ENCODE measurements at places on chromosomes 7 and 10. TPM values are rescaled to one million over a fixed set of nuclear protein-coding genes. Genes with fewer than 3 reads are reported as not detected.

- no peaks in the 10 kb centered on the region for H3K36me3 ChIP-seq
- peaks cover 3% of the 10 kb centered on the region for H3K4me1 ChIP-seq
- no peak overlapping the region for H3K4me3 ChIP-seq
- no peak overlapping the region for H3K27ac ChIP-seq
Measured at GRCh38 chr10:93752761-93753160, 5.0 kb upstream of the LGI1 start.

- no peak overlapping the region for H3K4me3 ChIP-seq
- H3K27ac ChIP-seq: no peak overlapping the region
- no peaks in the 10 kb centered on the region for H3K27me3 ChIP-seq
- no peaks in the 10 kb centered on the region for H3K36me3 ChIP-seq
- ATAC-seq: peak; percentile 82
Measured at GRCh38 chr7:121447243-121447910, 51.3 kb upstream of the FAM3C start.

DNA sequence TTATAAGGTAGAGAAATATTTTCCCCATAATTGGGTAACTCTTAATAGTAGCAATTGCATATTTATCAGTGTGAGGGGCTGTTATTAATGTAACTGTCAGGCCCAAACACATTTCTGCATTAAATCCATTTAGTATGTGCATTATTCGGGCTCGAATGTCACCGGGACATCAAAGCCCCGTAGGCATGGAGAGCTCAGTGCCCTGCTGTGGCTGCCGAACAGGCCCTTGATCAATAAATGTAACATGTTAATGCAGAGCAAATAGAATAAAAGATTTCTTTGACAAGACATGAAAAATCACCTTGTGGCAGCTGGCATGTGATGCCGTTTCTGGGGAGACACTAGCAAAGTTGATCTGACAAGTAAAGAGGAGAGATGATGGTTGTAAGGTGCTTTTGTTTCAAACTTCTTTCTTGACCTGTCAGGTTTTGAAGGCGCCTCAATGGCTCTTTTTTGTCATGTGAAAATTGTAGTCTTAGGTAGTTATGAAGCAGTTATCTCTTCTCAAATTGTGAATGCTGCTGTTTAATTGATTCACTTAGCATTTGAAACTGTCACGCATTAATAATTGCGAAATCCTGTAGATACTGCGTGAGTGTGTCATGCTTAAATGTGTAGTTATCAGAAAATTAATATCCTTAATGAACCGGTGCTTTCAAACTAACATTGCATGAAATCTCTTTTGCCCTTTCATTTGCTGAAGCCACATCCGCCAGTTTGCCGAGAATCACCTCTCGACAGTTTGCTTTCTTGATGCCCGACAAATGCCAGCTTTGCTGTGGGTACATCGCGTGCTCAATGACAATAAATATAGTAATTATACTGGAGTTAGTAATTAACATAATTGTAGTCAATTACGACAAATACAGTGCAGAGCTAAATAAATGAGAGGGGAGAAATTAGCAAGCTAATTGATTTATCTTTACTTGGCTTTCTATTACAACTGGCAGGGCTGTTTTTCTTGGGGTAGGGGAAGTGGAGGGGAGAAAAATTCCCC lies 19.5 kb downstream of the LRMDA start:
- ATAC-seq: no peak
- no peaks in the 10 kb centered on the region for H3K27me3 ChIP-seq
- no peak overlapping the region for H3K27ac ChIP-seq
- H3K4me1 ChIP-seq: no peaks in the 10 kb centered on the region
- H3K36me3 ChIP-seq: peaks cover 17% of the 10 kb centered on the region

- H3K4me1 ChIP-seq: no peaks in the 10 kb centered on the region
- no peak for ATAC-seq
- no peaks in the 10 kb centered on the region for H3K27me3 ChIP-seq
Measured at GRCh38 chr10:2972216-2972615, 95.1 kb upstream of the PFKP start.

- H3K36me3 ChIP-seq: no peaks in the 10 kb centered on the region
- ATAC-seq: no peak
- H3K27me3 ChIP-seq: no peaks in the 10 kb centered on the region
- no peak overlapping the region for H3K27ac ChIP-seq
- H3K4me1 ChIP-seq: peaks cover 55% of the 10 kb centered on the region
Measured at GRCh38 chr7:37287131-37287855, 161.4 kb downstream of the ELMO1 start.

DNA sequence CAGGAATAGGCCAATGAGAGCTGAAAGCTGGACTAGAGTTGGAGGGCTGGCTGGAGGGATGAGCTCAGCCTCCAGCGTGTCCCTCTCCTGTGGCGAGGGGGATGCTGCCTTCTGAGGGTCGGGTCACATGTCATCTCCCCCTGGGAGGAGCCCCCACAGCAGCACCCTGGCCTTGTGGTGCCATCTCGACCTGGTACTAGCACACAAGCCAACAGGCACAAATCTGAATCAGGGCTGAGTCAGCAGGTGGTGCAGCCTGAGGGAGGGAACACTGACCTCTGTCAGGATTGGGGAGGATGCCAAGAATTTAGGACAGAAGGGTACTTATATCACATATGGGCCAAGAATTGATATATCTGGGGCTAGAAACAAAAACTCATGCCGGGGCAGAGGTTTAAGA lies 280.4 kb downstream of the CELF2 start:
- H3K4me3 ChIP-seq: no peak overlapping the region
- H3K36me3 ChIP-seq: peaks cover 91% of the 10 kb centered on the region
- H3K27ac ChIP-seq: no peak overlapping the region
- H3K27me3 ChIP-seq: no peaks in the 10 kb centered on the region
- H3K4me1 ChIP-seq: no peaks in the 10 kb centered on the region

DNA sequence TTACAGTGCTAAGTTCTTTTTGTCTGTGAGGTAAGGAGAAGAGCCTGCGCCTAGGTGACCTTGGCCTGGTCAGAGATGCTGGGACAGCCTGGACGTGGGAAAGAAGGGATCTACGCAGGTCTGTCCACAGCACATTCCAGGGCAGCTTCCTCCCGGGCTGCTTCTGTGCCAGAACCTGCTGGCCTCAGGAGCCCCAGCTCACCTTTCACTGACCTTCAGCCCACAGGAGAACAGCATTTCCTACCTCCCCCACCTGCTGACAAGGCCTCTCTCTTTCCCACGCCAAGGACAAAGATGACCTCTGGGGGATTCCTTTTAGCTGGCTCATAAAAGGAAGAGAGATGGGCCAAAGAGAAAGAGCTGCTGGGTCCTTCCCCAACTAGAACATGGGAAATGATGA lies 260.6 kb downstream of the KCNMA1 start:
- H3K4me1 ChIP-seq: peaks cover 8% of the 10 kb centered on the region
- ATAC-seq: peak; percentile 31
- H3K4me3 ChIP-seq: no peak overlapping the region
- H3K36me3 ChIP-seq: no peaks in the 10 kb centered on the region

- H3K4me1 ChIP-seq: peaks cover 14% of the 10 kb centered on the region
- H3K36me3 ChIP-seq: no peaks in the 10 kb centered on the region
- H3K4me3 ChIP-seq: no peak overlapping the region
- no peak for ATAC-seq
- H3K27ac ChIP-seq: no peak overlapping the region
- H3K27me3 ChIP-seq: no peaks in the 10 kb centered on the region
Measured at GRCh38 chr7:18125476-18125875, 97.8 kb upstream of the PRPS1L1 start.

GRCh38 chr10:44295644-44296241 lies 89.2 kb downstream of the CXCL12 start:
- H3K27ac ChIP-seq: no peak overlapping the region
- H3K4me1 ChIP-seq: peaks cover 4% of the 10 kb centered on the region
- no peak for ATAC-seq
- H3K36me3 ChIP-seq: no peaks in the 10 kb centered on the region
- peaks cover 12% of the 10 kb centered on the region for H3K27me3 ChIP-seq

DNA sequence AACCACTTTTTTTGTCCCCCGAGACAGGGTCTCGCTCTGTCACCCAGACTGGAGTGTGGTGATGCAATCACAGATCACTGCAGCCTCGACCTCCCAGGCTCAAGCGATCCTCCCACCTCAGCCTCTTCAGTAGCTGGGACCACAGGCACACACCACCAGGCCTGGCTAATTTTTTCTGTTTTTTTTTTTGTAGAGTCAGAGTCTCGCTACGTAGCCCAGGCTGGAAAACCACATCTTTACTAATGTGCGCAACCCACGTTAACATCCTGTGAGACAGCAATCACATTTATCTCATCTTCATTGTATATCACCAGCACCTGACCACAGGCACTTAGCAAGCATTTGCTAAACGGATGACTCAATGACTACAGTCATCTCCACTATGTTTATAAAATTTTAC lies 77.8 kb upstream of the ATP6V0A4 start:
- no peaks in the 10 kb centered on the region for H3K4me1 ChIP-seq
- no peak overlapping the region for H3K27ac ChIP-seq
- no peaks in the 10 kb centered on the region for H3K27me3 ChIP-seq
- no peak overlapping the region for H3K4me3 ChIP-seq

- ATAC-seq: no peak
- no peaks in the 10 kb centered on the region for H3K27me3 ChIP-seq
- no peak overlapping the region for H3K27ac ChIP-seq
- no peak overlapping the region for H3K4me3 ChIP-seq
Measured at GRCh38 chr10:33709008-33709753, 374.7 kb upstream of the NRP1 start.

- no peak overlapping the region for H3K27ac ChIP-seq
- H3K4me1 ChIP-seq: no peaks in the 10 kb centered on the region
- peak; percentile 65 for ATAC-seq
Measured at GRCh38 chr7:73865738-73866445, 4.9 kb downstream of the TMEM270 start.

DNA sequence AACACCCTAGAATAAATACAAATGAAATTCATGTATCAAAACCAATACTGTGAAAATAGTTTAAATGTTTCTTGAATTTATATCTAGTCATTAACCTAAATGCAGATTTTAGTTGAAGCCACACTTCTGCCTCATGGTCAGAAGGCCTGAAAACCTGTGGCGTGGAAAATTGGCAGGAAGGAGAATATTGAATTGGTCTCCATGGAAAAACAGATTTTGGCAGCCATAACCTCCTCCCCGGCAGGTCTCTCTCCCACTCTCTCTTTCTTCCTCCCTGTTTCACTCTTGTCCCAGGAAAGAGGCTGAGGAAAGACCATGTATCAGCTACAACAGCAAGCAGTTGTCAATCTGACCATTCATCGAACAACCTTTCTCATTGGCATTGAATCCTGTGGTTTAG lies 160.6 kb upstream of the YAE1 start:
- no peak overlapping the region for H3K4me3 ChIP-seq
- no peaks in the 10 kb centered on the region for H3K36me3 ChIP-seq
- H3K4me1 ChIP-seq: no peaks in the 10 kb centered on the region
- ATAC-seq: no peak
- H3K27ac ChIP-seq: no peak overlapping the region

DNA sequence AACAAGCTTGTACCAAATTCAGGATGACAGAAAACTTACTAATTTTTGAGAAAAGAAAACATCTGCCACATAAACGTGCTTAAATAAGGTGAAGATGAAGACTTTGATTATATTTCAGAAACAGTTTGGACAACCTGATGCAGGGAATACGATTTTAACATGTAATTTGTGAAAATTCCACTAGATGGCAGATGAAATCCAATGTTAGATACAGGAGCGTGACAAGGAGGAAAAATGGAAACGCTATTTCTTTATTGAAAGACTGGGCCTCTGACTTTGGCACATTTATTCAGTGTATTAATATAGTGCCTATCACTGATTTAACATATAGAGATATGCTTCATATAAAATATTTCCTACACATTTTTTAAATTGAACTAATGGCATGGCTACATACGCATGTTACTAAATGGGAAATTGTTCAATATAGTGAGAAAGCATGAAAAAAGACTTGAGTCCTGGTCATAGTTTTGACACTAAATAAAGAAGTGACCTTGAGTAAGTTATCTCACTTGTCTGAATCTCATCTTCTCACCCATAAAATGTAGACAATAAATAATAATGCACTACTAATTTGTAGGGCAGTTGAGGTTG lies 60.7 kb downstream of the CD36 start:
- no peaks in the 10 kb centered on the region for H3K36me3 ChIP-seq
- no peaks in the 10 kb centered on the region for H3K27me3 ChIP-seq

- no peaks in the 10 kb centered on the region for H3K4me1 ChIP-seq
- no peak overlapping the region for H3K27ac ChIP-seq
- no peak overlapping the region for H3K4me3 ChIP-seq
- no peaks in the 10 kb centered on the region for H3K36me3 ChIP-seq
Measured at GRCh38 chr7:110317541-110318265, 773.2 kb upstream of the LRRN3 start.

DNA sequence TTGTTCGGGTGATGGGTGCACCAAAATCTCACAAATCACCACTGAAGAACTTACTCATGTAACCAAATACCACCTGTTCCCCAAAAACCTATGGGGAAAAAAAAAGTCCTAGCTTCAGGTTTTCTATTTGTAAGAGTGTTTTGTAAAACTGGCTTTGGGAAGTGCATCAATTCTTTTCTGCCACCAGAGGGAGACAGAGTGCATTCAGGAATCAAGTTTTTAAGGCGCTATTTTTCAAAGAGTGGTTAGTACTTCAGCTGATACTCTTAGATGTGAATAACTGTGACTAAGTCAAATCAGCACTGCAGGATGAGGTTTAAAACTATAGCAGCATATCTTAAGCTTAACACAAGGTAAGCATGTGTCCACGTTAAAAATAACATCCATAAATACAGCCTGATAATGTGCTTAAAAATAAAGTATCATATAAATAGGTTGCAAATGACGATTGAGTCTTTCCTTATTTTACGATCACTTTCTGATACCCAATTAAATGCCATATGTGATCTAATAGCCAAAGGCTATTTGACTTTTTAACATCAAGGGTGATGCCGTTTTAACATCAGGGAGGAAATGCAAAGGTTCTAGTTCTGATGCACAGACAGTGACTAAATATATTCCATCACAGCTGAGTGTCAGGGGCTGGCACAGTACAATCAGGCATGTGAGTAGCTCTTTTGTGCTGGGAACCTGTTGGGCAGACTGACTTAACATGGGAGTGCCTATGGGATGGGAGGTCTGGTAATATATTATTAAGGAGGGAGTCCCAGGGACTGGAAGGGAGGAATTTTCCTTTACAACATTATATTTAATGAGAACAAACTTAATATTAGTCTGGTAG lies 10.6 kb upstream of the LYZL2 start:
- H3K4me3 ChIP-seq: no peak overlapping the region
- H3K36me3 ChIP-seq: no peaks in the 10 kb centered on the region
- no peak for ATAC-seq
- H3K27ac ChIP-seq: no peak overlapping the region
- H3K4me1 ChIP-seq: no peaks in the 10 kb centered on the region

DNA sequence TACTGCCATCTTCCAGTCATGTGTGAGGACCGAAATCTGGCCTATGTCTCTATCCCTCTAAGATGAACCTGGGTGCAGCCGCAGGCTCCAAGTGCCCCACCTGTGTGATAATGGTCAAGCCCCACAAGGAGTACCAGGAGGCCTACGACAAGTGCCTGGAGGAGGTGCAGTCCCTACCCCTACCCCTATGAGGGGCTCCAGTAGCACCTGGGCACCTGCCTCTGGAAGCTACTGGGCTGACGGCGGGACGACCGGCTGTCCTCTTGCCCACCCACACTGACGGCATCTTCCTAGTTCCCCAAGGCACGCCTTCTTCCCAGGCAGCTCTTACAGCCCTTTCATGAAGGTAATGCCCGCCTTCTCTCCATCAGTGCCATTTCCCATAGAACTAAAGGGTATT lies 47.4 kb downstream of the HOXA1 start:
- H3K4me1 ChIP-seq: no peaks in the 10 kb centered on the region
- no peak overlapping the region for H3K27ac ChIP-seq
- no peaks in the 10 kb centered on the region for H3K27me3 ChIP-seq
- no peak for ATAC-seq

The ZCCHC24 gene
- total RNA-seq: 60.5 TPM

The PVRIG gene
- not detected for total RNA-seq
